Transverse colon (tissue), 4 donors: ENCODE measurements at places on chromosomes 7 and 10. TPM values are rescaled to one million over a fixed set of nuclear protein-coding genes. Genes with fewer than 3 reads are reported as not detected.

The EBF3 gene
- total RNA-seq = 0.95 TPM

The CNTNAP2 gene
- 2.6 TPM for total RNA-seq

The ZPBP gene
- total RNA-seq = not detected

The OR2A7 gene
- 31.1 TPM for total RNA-seq

The ZNF503 gene
- 7.1 TPM for total RNA-seq

The CRYGN gene
- not detected for total RNA-seq

The SERPINE1 gene
- total RNA-seq = 4.5 TPM
